Glutamatergic neuron (in vitro differentiated cells): ENCODE measurements at places on chromosomes 4 and X. TPM values are rescaled to one million over a fixed set of nuclear protein-coding genes. Genes with fewer than 3 reads are reported as not detected.

MAGEA12 gene
- total RNA-seq, result 1.1 TPM

- DNase-seq, result no peak
Observed at GRCh38 chr4:136241221-136241986, 1290.9 kb downstream of the PCDH18 start.

DNA sequence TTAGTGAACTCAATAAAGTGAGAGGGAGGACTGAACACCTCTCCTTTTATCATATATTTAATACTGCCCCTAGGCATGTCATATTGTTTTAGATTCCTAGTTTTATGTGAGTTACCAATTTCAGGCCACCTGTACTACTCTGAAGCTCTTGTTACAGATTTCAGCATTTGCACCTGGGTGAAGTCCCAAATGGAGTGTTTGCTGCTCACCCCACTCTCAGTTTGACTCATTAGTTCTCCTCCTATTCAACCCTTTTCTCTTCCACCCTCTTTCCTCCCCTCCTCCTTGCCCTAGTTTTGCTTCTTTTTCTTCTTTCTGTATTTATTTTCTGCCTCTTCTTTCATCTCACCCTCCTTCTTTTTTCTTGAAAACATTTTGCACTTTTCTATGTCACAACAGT, 1852.2 kb upstream of the IGFBP7 start:
- no peak for DNase-seq

ADAMTS3 gene
- 0.10 TPM for total RNA-seq

- DNase-seq, result no peak
Observed at GRCh38 chr4:175411251-175411650, 400.8 kb downstream of the GPM6A start.

- no peak for DNase-seq
Observed at GRCh38 chr4:184287697-184288255, 70.1 kb upstream of the ENPP6 start.

DNA sequence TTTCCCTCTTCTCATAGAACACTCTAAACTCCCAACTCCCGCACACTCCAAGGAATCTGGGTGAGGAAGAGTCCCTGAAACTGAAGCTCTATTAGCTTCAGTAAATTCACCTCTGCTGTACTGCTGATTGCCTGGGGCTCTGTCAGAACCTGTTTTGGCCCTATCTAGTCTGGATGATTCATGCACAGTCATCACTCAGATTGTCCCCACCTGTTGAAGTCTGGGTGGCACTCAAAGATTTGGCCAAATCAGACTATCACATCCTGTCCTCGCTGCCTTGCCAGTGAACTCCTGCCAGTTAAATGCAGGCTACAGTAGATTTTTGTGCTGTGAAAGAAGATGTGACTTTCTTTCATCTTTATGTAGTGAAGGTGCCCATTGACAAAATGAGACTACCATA, 63.5 kb upstream of the EMCN start:
- DNase-seq, result no peak

GRCh38 chr4:13533670-13534343, 10.5 kb downstream of the NKX3-2 start:
- DNase-seq, result no peak

LRCH2 gene
- 24.2 TPM for total RNA-seq

GRCh38 chr4:1792832-1793495, at the start of gene FGFR3:
Gene FGFR3 (plus strand): TSS chr4:1793293. CDS start chr4:1793935, 642 bp downstream.
- no peak for DNase-seq

CENPVL2 gene
- total RNA-seq, result not detected

DNA sequence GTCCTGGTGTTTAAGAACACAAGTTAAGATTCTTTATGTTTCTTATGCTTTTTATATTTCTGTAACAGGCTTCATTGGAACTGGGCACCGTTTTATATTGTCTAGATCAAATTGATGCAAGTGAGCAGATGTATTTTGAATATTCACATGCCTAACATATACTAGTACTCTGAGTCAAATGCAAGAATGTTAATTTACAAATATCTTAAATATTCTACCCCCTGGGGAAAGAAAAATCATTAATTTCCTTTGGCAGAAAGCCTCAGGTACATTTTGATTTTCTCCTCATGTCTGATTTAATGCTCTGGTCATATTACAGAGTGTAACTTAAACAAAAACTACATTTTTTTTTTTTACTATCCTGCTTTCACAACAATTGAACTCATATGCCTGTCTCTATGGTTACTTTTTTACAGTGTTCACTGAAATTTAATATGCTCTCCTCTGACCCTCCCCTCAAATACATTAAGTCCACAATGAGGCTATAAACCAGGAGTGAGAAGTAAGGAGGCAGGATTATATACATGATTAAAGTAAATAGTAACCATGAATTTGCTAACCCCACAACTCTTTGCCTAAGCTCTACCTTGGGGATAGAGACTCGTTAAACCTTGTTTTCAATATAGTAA, 2.4 kb upstream of the NSUN7 start:
- no peak for DNase-seq

- DNase-seq, result no peak
Observed at GRCh38 chrX:134244043-134244442, 7.1 kb downstream of the CCDC160 start.

DCUN1D4 gene
- total RNA-seq, result 86.9 TPM

DNA sequence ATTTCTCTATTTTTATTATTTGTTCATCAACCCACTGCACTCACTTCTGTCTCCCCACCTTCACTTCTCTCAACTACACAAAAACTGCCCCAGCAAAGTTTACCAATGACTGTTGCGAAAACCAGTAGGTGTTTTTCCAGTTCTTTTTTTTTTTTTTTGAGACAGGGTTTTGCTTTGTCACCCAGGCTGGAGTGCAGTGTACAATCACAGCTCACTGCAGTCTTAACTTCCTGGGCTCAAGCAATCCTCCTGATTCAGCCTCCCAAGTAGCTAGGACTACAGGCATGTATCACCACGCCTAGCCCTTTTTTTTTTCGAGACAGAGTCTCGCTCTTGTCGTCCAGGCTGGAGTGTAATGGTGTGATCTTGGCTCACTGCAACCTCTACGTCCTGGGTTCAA, 24.1 kb upstream of the HPRT1 start:
- no peak for DNase-seq

REPS2 gene
- total RNA-seq, result 3.1 TPM

SHROOM4 gene
- total RNA-seq, result 0.96 TPM

GRCh38 chr4:18105030-18106011, 83.8 kb upstream of the LCORL start:
- no peak for DNase-seq

ZRSR2 gene
- total RNA-seq, result 8.5 TPM

DNA sequence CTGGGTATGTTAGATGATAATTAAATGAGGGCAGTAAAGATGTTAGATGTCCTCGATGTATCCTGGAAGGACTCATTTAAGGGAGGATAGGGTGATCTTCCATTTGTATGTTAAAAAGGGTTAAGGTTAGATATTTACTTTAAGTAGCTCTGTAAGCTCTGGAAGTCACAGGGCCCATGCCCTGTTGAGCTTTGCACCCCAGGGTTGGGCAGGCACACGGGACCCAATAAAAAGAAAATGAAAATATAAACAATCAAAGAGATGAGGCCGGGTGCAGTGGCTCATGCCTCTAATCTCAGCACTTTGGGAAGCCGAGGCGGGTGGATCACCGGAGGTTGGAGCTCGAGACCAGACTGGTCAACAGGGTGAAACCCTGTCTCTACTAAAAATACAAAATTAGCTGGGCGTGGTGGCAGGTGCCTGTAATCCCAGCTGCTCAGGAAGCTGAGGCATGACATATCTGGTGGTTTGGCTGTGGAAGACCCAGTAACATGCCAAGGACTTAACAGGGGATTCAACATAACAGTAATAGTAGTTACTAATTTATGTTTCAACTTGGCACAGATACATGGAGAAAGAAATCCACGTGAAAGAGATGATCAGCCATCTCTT, 16.9 kb upstream of the PHEX start:
- DNase-seq, result no peak

KCNE5 gene
- 1.6 TPM for total RNA-seq

DNA sequence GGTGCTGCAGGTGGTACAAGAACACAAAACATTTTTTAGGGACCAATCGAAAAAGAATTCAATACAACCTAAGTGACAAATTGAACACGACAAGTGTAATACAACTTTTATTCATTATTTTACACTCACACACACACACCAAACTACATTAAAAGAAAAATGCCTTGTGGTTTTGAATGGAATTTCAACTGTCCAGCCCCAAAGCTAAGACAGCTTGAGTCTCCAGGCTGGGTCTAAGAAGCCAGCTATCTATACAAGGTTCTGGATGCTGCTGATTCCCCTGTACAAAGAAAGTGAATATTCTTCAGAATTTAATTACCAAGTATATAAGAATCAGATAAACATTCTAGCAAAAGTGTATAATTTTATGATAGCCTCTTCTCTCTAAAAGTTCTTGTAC, 118.2 kb downstream of the PPP3CA start:
- no peak for DNase-seq

DNA sequence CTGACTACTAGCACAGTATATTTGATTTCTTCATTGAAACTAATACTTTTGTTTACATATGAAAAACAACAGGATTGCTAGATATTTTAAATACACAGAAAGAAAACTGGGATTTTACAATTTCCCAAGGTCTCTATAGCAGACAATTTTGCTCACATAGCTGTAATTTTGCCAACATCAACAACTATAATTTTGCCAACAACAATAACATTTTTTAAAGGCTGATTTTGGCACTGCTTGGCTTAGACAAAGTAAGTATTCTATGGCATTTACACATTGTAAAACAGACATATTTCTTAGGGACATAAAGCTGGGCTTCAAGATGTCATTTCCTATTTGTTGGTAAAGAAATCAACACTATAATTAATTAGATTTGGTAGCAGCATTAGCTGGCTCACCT, 922.1 kb downstream of the RAB28 start:
- DNase-seq, result no peak

GRCh38 chrX:10175319-10175871, 18.6 kb downstream of the CLCN4 start:
- DNase-seq, result no peak

GRCh38 chr4:145944886-145945285, 6.3 kb upstream of the ZNF827 start:
- no peak for DNase-seq

DNA sequence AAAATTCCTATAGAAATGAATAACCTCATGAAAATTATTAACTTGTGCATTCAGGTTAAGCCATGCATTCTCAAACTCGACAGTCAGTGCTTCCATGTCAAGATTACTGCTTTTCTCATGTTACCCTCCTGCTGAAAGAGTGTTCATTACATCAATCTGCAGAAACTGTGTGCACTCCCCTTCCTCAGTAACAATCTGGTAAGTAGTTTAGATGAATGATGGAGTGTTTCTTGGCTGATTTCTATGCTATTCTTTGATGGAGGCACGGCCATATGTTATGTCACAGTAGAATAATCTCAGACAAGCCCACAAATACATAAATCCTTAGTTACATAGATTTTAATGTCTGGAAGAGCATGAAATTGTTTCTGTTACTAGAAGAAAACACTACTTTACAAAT, 193.3 kb upstream of the FAM47A start:
- DNase-seq, result no peak

MND1 gene
- total RNA-seq, result 2.0 TPM
